Activated CD8-positive, alpha-beta memory T cell treated with anti-CD3 and anti-CD28 coated beads, Interleukin-2, amount 10 ng/mL, durations not matched to agents 7 days and 5 days (primary cell): ENCODE measurements at places on chromosomes 3 and 15.

GRCh38 chr3:66497985-66498671 is 2.7 kb downstream of the LRIG1 start:
- H3K4me3 ChIP-seq = peak overlapping the region; percentile 96
- peaks cover 9% of the 10 kb centered on the region for H3K27me3 ChIP-seq
- H3K36me3 ChIP-seq = no peaks in the 10 kb centered on the region
- peaks cover 81% of the 10 kb centered on the region for H3K4me1 ChIP-seq
- H3K27ac ChIP-seq = peak overlapping the region; percentile 50

DNA sequence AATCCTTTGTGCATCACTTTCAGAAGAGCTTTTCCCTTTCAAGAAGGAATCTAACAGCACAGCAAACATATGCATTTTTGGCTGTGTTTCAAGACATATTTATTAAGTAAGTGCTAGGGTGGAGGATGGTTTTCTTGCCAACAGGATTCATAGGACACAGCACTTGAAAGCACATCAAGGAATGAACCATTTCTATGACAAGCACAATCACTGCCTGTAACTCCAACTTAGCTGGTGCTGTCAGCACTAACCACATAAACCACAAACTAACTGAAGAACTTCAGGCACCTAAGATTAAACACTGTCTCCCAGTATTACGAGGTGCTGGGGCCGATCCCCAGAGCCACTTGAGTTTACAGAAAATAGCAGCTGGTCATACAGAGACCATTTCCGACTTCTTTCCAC is 35.4 kb upstream of the SPRED1 start:
- no peak overlapping the region for H3K4me3 ChIP-seq
- no peak overlapping the region for H3K27ac ChIP-seq
- peaks cover 37% of the 10 kb centered on the region for H3K27me3 ChIP-seq
- no peak for DNase-seq
- no peaks in the 10 kb centered on the region for H3K36me3 ChIP-seq
- H3K4me1 ChIP-seq = peaks cover 1% of the 10 kb centered on the region

- no peak overlapping the region for H3K27ac ChIP-seq
- H3K36me3 ChIP-seq = no peaks in the 10 kb centered on the region
- no peak for DNase-seq
- H3K4me3 ChIP-seq = no peak overlapping the region
- H3K27me3 ChIP-seq = peaks cover 30% of the 10 kb centered on the region
Observed at GRCh38 chr15:70273808-70274207, 176.1 kb upstream of the TLE3 start.

- H3K36me3 ChIP-seq = no peaks in the 10 kb centered on the region
- H3K4me1 ChIP-seq = no peaks in the 10 kb centered on the region
- no peaks in the 10 kb centered on the region for H3K27me3 ChIP-seq
- no peak for DNase-seq
- H3K4me3 ChIP-seq = no peak overlapping the region
Observed at GRCh38 chr3:23035927-23036640, 167.0 kb upstream of the UBE2E2 start.

DNA sequence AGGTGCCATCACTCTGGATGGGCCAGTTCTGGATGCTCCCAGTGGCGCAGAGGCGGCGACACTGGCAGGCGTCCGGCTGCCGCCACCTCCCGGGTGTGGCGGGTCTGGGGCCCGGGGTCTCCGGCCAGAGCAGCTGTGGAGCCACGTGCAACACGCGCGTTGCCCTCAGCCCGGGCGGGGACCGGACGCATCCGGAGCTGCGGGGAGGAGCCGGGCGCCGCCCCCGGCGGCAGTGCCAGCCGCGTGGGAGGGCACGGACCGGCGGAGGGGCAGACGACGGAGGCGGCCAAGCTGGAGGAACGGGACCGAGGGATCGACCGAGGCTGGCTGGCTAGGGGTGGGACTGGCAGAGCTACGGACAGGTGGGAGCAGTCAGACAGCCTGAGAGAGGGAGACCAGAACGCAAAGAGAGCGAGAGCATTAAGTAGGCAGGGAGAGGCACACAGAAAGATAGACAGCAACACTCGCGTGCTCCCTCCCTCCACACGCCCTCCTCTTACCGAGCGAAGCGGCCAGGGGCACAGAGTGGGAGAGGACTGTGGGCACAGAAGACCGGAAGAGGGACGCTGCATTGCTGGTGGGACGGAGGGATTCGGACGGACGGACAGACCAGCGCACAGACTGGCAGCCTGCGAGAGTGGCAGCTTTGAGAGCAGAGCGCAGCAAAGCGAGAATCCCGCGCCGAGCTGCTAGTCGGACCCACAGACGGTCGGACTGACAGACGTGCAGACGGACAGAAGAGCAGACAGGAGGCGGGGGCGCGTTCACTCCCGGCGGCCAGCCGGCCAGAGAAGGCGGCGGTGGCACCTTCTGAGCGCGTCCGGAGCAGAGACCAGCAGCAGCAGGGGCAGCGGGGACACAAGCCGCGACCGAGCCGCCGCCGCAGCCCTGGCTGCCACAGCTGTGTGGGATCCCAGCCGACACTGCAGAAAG is at the start of gene ARPP21:
ARPP21 (plus strand) TSS at position 272 of the 933 bp plus-strand sequence. CDS start 42,227 bp downstream, outside the sequence.
- DNase-seq = no peak
- peaks cover 32% of the 10 kb centered on the region for H3K27me3 ChIP-seq
- peaks cover 3% of the 10 kb centered on the region for H3K4me1 ChIP-seq
- peaks cover 2% of the 10 kb centered on the region for H3K36me3 ChIP-seq

- H3K36me3 ChIP-seq = no peaks in the 10 kb centered on the region
- no peak overlapping the region for H3K27ac ChIP-seq
- no peak for DNase-seq
- no peaks in the 10 kb centered on the region for H3K4me1 ChIP-seq
- no peaks in the 10 kb centered on the region for H3K27me3 ChIP-seq
Observed at GRCh38 chr3:64888840-64889392, 201.1 kb upstream of the ADAMTS9 start.

DNA sequence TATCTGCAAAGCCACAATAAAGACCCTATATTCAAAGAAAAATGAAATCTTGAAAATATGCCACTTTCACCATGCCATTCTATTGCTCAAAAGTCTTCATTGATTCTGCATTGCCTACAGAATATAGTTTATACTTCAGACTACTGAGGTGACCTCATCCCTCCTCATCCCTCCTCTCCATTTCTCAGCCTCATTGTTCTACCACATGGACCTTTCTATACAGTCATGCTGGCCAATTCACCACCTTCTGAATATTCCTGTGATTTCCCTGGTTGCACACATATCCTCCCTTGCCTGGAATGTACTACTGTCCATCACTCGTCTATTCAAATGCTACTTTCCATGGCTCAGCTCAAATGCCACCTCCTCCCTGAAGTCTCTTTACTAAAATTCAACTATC is 3.5 kb upstream of the COL8A1 start:
- no peak for DNase-seq
- H3K4me1 ChIP-seq = peaks cover 12% of the 10 kb centered on the region
- no peaks in the 10 kb centered on the region for H3K36me3 ChIP-seq

GRCh38 chr3:123705488-123706285 is 120.8 kb upstream of the HACD2 start:
- no peaks in the 10 kb centered on the region for H3K36me3 ChIP-seq
- no peaks in the 10 kb centered on the region for H3K27me3 ChIP-seq
- H3K4me3 ChIP-seq = no peak overlapping the region

DNA sequence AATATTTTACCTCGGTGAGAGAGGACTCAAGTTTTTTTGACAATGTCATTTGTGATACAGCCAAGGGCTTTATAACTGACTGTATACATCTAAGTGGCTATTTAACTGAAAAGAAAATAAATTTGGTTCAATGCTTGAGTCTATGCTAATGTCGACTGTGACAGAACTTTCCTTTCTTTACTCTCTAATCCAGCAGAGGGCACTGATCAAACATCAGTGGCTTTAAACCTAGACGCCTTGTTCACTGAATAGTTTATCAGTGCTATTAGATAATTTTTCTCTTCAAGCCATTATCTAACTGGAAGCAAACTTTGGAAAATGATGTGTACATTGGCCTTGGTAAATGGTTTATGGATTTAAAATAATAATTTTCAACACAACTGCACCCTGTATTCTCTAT is 285.1 kb downstream of the CHL1 start:
- H3K27ac ChIP-seq = no peak overlapping the region
- H3K4me3 ChIP-seq = no peak overlapping the region
- DNase-seq = no peak
- no peaks in the 10 kb centered on the region for H3K4me1 ChIP-seq

DNA sequence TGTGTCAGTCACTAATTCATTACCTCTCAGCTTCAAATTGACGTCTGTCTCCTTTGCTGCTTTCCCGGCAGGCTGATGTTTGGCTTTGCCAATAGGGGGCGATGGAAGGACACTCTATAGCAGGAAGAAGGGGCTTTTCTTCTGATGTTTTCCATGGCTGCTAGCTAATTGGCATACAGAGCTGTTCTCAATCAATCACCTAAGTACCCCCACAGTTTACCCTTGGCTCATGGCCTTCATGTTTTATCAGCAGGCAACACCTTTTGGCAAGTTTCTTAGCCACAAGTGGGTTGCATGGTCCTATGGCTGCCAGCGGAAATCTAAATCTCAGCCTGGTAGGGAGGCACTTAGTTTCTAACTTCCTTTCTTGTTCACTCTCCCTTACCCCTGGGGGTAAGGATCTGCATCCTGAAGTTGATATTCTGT is 45.0 kb downstream of the ESYT3 start:
- no peaks in the 10 kb centered on the region for H3K4me1 ChIP-seq
- peaks cover 21% of the 10 kb centered on the region for H3K27me3 ChIP-seq
- no peak overlapping the region for H3K4me3 ChIP-seq
- no peak overlapping the region for H3K27ac ChIP-seq
- peak; percentile 62 for DNase-seq
- H3K36me3 ChIP-seq = no peaks in the 10 kb centered on the region

- H3K27ac ChIP-seq = no peak overlapping the region
- H3K27me3 ChIP-seq = peaks cover 6% of the 10 kb centered on the region
- no peak overlapping the region for H3K4me3 ChIP-seq
- no peak for DNase-seq
- H3K4me1 ChIP-seq = no peaks in the 10 kb centered on the region
Observed at GRCh38 chr3:120841264-120841663, 66.7 kb upstream of the STXBP5L start.

GRCh38 chr15:75104804-75105557 is 81.6 kb downstream of the PPCDC start:
- peaks cover 5% of the 10 kb centered on the region for H3K36me3 ChIP-seq
- peaks cover 18% of the 10 kb centered on the region for H3K27me3 ChIP-seq
- peaks cover 42% of the 10 kb centered on the region for H3K4me1 ChIP-seq
- no peak overlapping the region for H3K4me3 ChIP-seq
- DNase-seq = peak; percentile 72

DNA sequence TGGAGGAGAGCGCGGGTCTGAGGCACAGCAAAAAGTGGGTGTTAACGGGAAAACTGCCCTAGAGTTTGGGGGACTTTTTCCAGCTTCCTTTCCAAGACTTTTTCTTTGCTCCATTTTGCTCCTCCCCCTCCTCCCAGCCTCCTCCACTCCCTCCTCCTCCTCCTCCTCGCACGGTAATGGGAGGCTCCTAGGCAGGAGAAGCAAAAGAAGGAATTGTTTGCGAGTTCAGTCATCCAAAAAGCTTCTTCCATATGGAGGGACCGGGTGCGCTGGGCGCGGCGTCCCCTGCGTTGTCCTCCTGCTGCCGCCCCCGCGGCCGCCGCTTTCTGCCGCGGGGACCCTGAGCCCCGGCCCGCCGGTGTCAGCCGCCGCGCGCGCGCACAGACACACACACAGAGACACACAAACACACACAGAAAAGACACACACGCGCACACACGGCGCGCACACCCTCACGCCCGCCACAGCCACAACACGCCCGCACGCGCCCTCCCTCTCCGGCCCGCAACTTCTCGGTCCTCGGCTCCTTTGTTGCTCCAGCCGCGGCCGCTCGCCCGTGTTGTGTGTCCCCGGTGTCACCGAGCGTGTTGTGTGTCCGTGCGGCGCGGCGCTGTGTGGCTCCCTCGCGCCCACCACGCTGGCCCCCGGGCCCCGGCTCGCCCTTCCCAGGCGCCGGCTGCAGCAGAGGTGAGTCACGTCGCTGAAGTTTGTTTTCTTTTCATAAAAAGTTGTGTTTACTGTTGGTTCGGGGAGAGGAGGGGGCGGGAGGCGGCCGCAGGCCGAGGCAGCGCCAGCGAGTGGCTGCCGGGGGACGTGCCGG is at the start of gene BOC:
BOC (plus strand) TSS at position 228 of the 820 bp plus-strand sequence. CDS start 38,246 bp downstream, outside the sequence.
- H3K4me1 ChIP-seq = peaks cover 8% of the 10 kb centered on the region
- no peaks in the 10 kb centered on the region for H3K36me3 ChIP-seq
- no peak for DNase-seq
- H3K27ac ChIP-seq = no peak within 1 kb of the TSS

- peaks cover 2% of the 10 kb centered on the region for H3K4me1 ChIP-seq
- no peak overlapping the region for H3K27ac ChIP-seq
- H3K36me3 ChIP-seq = no peaks in the 10 kb centered on the region
- H3K4me3 ChIP-seq = no peak overlapping the region
- DNase-seq = no peak
- H3K27me3 ChIP-seq = peaks cover 32% of the 10 kb centered on the region
Observed at GRCh38 chr3:124059580-124059979, 67.7 kb upstream of the ROPN1 start.

- peaks cover 48% of the 10 kb centered on the region for H3K4me1 ChIP-seq
- no peaks in the 10 kb centered on the region for H3K27me3 ChIP-seq
- H3K4me3 ChIP-seq = no peak overlapping the region
- H3K36me3 ChIP-seq = peaks cover 7% of the 10 kb centered on the region
Observed at GRCh38 chr3:38151667-38152265, 13.3 kb downstream of the MYD88 start.

GRCh38 chr3:155771126-155771525 is 26.3 kb upstream of the PLCH1 start:
- H3K4me3 ChIP-seq = no peak overlapping the region
- H3K27ac ChIP-seq = no peak overlapping the region
- H3K4me1 ChIP-seq = peaks cover 2% of the 10 kb centered on the region
- peaks cover 11% of the 10 kb centered on the region for H3K36me3 ChIP-seq
- no peaks in the 10 kb centered on the region for H3K27me3 ChIP-seq

- peaks cover 2% of the 10 kb centered on the region for H3K4me1 ChIP-seq
- no peak within 1 kb of the TSS for H3K4me3 ChIP-seq
- H3K27ac ChIP-seq = no peak within 1 kb of the TSS
Observed at GRCh38 chr15:47717036-47717612, at the start of gene SEMA6D. Gene SEMA6D, plus strand, starts transcription at chr15:47717505. Its CDS starts 42,294 bp downstream, at chr15:47759799.

- no peak overlapping the region for H3K4me3 ChIP-seq
- H3K27me3 ChIP-seq = peaks cover 27% of the 10 kb centered on the region
- no peaks in the 10 kb centered on the region for H3K4me1 ChIP-seq
- no peaks in the 10 kb centered on the region for H3K36me3 ChIP-seq
- no peak overlapping the region for H3K27ac ChIP-seq
- DNase-seq = no peak
Observed at GRCh38 chr3:150296966-150297365, 111.1 kb upstream of the TSC22D2 start.

- no peak overlapping the region for H3K4me3 ChIP-seq
- peaks cover 9% of the 10 kb centered on the region for H3K27me3 ChIP-seq
- H3K27ac ChIP-seq = no peak overlapping the region
- H3K4me1 ChIP-seq = peaks cover 2% of the 10 kb centered on the region
- H3K36me3 ChIP-seq = no peaks in the 10 kb centered on the region
Observed at GRCh38 chr15:68335251-68335650, 57.7 kb downstream of the FEM1B start.

GRCh38 chr15:48313216-48313615 is 18.0 kb upstream of the DUT start:
- no peak overlapping the region for H3K27ac ChIP-seq
- H3K4me3 ChIP-seq = no peak overlapping the region
- no peak for DNase-seq

- peaks cover 3% of the 10 kb centered on the region for H3K27me3 ChIP-seq
- H3K36me3 ChIP-seq = no peaks in the 10 kb centered on the region
- peaks cover 2% of the 10 kb centered on the region for H3K4me1 ChIP-seq
- no peak overlapping the region for H3K4me3 ChIP-seq
- no peak for DNase-seq
Observed at GRCh38 chr3:40190056-40190455, 119.5 kb upstream of the EIF1B start.
